ENCODE measurements at places on chromosomes 13 and 19.

GRCh38 chr13:64534302-64534701 is 2695.8 kb downstream of the PCDH9 start:
- DNase-seq: no peak

DNA sequence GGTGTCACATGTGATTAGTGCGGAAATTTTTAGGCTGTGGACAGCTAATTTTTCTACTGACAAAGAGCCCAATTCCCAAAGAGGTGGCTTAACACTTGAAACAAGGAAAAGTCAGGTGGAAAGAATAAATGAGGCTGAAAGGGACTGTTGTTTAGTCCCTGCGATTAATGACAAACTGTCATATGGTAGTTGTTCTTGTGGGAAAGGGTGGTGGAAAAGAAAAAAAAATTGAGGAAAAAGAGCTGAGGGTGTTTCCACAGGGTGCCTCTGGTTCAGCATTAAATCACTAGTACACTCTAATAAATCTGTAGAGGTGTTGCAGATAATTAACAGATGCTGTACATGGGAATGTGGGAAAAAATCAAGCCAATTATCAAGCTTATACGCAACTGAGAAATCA is 300.7 kb downstream of the DNAJC15 start:
- DNase-seq: no peak

GRCh38 chr19:8398311-8398771 is 8.2 kb downstream of the RAB11B start:
- no peak for DNase-seq

GRCh38 chr19:10872546-10873107 is 1.3 kb downstream of the CARM1 start:
- DNase-seq: no peak

- peak; percentile 23 for DNase-seq
Observed at GRCh38 chr13:87999788-88000187, 328.6 kb downstream of the SLITRK5 start.

- DNase-seq: no peak
Observed at GRCh38 chr13:68078874-68079273, 848.7 kb upstream of the PCDH9 start.

DNA sequence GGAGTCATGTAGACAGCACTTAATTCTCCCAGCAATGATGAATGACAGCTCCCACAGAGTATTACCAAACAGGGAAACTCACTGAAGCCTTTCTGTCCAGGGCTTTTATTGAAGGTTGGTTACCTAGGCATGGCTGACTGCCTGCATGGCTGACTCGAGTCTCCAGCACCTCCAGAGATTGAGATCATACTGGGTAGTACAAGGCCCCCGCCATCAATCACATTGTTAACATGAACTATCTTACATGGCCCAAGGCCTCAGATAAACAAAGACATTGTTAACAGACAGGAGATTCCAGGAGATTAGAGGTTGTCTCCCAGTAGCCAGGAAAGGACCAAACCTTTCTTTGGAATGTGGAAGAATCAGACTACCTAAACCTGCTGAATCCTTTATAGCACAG is 128.3 kb upstream of the LSM14A start:
- no peak for DNase-seq

- DNase-seq: no peak
Observed at GRCh38 chr19:31037286-31037980, 311.8 kb downstream of the TSHZ3 start.

- no peak for DNase-seq
Observed at GRCh38 chr19:29370276-29370675, 155.5 kb upstream of the VSTM2B start.

DNA sequence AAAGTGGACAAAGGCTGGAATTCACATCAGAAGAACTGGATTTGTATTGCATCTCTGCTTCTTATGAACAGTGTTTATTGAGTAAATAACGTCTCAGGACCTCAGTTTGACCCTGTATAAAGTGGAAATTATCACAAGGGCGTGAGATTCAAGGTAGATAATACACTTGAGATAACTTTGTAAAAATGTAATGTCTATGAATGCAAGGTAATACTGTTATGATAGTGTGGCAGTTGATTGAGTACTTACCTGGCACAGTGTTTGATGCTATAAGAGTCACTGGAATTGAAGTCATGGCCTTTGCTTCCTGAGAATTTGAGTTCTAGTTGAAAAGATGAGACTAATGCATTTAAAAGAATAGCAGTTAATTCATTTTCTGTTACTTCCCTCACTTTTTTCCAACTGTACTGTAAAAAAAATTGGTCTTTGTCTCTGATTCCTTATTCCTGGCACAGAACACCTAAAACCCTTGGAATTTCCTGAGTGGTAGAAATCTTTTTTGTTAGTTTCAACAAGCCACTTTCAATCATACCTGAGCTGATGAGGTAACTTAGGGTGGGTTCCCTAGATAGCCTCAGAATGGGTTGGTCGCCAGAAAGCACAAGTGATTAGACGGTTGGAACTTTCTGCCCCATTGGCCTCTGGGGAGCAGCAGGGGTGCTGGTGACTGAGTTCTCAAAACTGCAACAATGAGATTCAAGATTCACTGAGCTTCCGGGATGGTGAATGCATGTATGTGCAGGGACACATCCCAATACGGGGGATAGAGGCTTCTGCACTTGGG is 6.4 kb upstream of the XPO4 start:
- DNase-seq: no peak

DNA sequence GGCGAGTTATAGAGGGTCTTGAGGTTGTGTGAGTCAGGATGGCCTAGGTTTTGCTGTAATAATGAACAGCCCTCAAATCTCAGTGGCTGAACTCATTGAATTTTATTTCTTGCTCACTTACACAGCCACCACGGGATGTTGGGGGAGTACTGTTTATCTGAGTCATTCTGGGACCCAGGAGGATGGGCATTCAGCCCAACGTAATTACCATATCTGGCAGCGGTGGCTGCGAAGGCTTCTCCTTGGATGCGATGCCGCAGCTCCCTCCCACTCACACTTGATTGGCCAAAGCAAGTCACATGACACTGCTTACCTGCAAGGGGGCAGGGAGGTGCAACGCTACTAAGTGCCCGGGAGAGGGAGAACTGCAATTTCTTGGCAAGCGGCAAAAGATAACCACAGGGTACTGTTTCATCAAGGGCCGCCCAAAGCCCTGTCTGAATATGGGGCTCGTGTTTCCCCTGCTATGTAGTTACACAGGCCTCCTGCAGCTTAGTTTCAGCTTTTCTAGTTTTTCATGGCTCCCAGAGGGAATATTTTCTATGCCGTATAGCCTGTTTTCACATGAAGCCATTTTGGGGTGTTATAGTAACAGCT is 19.9 kb downstream of the ZSWIM9 start:
- no peak for DNase-seq

DNA sequence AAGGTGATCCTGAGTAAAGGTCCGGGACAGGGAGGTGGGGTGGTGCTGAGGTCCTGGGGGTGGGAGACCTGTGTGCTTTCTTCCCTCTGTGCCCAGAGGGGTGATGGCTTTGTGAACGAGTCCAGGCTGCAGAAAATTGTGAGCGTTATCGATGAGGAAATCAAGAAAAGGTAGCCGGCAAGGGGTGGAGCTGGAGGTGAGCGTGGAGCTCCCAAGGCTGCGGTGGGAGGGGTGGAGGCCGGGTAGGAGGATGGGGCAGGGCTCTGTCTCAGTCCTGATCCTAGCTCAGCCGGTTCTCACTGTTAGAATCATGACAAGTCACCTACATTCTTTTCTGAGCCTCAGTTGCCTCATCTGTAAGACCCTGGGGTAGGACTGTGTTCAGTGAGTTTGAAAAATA is 4.0 kb downstream of the SELENOV start:
- DNase-seq: no peak

GRCh38 chr19:56324436-56324835 is 9.8 kb upstream of the ZSCAN5A start:
- DNase-seq: no peak

DNA sequence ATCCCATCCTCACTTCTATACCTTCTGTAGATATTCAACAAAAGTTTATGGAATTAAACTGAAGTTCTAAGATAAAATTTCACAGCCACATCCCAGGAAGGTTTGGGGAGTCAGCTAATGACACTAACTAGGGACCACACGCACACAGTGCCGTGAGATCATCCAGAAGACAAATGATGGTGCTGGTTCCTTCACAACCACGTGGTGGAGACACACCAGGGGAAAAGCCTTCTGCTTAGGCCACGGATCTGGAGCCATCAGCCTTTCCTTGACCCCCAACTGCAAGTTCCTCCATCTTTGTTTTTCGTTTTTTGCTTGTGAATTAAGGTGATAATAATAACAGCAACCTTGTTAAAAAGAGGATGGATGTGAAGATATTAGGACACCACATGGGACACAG is 241.6 kb upstream of the MAB21L1 start:
- no peak for DNase-seq

- DNase-seq: no peak
Observed at GRCh38 chr19:35534803-35535480, 1.7 kb downstream of the GAPDHS start.

DNA sequence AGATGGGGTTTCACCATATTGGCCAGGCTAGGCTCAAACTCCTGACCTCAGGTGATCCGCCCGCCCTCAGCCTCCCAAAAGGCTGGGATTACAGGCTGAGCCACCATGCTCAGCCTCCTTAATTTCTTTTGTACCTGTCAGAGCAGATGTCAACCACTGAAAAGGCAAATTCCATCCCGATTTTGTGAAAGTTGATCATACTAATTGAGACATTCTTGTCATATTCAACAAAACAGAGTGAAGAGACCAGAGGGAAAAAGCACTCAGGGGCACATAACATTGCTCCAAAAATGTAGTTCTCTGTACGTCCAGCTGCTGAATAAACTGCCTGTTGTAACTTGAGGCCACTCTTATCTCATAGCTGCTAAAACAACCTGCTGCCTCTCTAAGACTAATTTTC is 27.4 kb upstream of the PSPC1 start:
- DNase-seq: no peak

- DNase-seq: no peak
Observed at GRCh38 chr19:17772172-17772571, 20.9 kb downstream of the FCHO1 start.

DNA sequence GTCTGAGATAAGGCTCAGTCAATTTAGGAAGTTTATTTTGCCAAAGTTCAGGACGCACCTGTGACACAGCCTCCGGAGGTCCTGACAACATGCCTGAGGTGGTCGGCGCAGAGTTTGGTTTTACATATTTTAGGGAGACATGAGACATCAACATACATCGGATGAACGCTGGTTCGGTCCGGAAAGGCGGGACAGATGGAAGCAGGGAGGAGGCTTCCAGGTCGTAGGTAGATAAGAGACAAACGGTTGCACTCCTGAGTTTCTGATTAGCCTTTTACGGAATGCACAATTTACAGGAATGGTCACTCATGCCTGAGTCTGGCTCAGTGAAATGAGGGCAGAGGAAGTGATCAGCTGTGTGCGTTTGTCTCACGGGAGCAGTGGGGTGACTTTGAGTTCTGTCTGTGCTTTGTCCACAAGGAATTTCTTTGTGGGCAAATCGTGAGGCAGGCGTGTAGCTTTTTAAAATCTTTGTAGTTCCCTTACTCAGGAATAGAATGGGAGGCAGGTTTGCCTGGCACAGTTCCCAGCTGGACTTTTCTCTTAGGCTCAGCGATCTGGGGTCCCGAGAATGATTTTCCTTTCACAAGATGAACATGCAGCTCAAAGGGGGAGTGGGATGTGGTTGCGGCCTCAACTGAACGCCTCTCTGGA is 36.2 kb downstream of the C13orf46 start:
- no peak for DNase-seq

GRCh38 chr19:35665157-35665556 is 1.2 kb upstream of the UPK1A start:
- DNase-seq: no peak

All from NCI-H1417 (cell line).